ENCODE measurements at places on chromosomes 4 and X.

DNA sequence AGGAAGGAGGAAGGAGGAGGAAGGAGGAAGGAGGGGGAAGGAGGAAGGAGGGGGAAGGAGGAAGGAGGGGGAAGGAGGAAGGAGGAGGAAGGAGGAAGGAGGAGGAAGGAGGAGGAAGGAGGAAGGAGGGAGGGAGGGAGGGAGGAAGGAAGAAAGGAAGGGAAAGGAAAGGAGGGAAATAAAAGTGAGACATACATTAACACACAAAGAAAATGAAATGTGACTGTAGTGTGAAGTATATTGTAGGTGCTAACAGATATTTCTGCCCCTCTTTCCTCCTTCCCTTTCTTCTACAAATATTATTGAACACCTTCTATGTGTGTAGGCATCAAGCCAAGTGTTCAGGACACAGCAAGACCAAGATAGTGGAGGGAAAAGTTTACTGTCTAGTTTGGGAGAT is 26.4 kb upstream of the PROM1 start:
- no peaks in the 10 kb centered on the region for H3K36me3 ChIP-seq
- no peaks in the 10 kb centered on the region for H3K4me1 ChIP-seq
- DNase-seq, result no peak
- H3K4me3 ChIP-seq, result no peak overlapping the region

GRCh38 chrX:132775263-132775823 is 183.1 kb downstream of the HS6ST2 start:
- no peak overlapping the region for H3K4me3 ChIP-seq
- H3K4me1 ChIP-seq, result no peaks in the 10 kb centered on the region
- no peak overlapping the region for H3K27ac ChIP-seq

- peak overlapping the region; percentile 99 for H3K27ac ChIP-seq
- H3K36me3 ChIP-seq, result no peaks in the 10 kb centered on the region
- H3K4me1 ChIP-seq, result peaks cover 24% of the 10 kb centered on the region
- H3K4me3 ChIP-seq, result peak overlapping the region; percentile 84
- no peaks in the 10 kb centered on the region for H3K27me3 ChIP-seq
- DNase-seq, result no peak
Observed at GRCh38 chr4:77076889-77077635, 1.3 kb upstream of the CCNI start.

GRCh38 chr4:161457311-161457710 is 706.5 kb downstream of the FSTL5 start:
- H3K4me3 ChIP-seq, result no peak overlapping the region
- no peak for DNase-seq
- no peaks in the 10 kb centered on the region for H3K27me3 ChIP-seq
- no peaks in the 10 kb centered on the region for H3K36me3 ChIP-seq
- H3K27ac ChIP-seq, result no peak overlapping the region

GRCh38 chr4:112001041-112001440 is 144.2 kb upstream of the FAM241A start:
- H3K27me3 ChIP-seq, result no peaks in the 10 kb centered on the region
- no peak overlapping the region for H3K27ac ChIP-seq
- peak; percentile 46 for DNase-seq
- H3K4me3 ChIP-seq, result no peak overlapping the region

DNA sequence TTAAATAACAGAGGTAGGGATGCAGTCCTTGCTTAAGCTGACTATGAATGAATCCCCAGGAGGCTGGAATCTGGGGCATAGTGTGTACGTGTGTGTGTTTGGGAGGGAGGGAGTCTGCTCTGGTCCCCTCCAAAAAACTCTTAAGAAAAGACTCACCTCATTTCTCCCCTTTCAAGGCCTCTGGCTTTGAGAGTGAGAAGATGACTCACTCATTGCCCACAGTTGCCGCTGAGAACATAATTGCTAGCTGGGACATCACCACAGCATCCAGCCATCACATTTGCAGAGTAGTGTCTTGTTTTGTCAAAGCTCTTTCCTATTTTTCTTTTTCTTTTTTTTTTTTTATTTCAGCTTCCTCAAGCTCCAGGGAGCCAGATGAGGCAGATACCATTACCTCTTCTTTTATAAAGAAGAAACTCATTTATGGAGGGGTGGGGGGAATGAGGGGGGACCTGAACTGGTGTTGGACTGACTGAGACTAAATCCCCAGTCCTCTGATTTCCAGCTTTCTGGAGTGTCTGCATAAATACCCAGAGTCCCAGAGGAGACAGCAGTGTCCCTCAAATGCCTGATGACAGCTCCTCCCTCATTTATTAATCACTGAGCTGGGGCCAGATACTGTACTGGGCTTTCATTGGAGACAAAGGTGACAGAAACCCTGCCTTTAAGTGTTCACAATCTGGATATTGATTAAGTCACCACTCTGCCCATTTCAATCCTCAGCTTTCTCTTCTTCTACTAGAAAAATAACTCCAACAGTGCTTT is 61.9 kb upstream of the LAS1L start:
- peak; percentile 58 for DNase-seq
- H3K4me3 ChIP-seq, result no peak overlapping the region
- H3K27ac ChIP-seq, result peak overlapping the region; percentile 73
- H3K36me3 ChIP-seq, result no peaks in the 10 kb centered on the region
- no peaks in the 10 kb centered on the region for H3K27me3 ChIP-seq
- peaks cover 18% of the 10 kb centered on the region for H3K4me1 ChIP-seq

- H3K4me3 ChIP-seq, result no peak overlapping the region
- H3K36me3 ChIP-seq, result no peaks in the 10 kb centered on the region
- H3K4me1 ChIP-seq, result no peaks in the 10 kb centered on the region
- H3K27ac ChIP-seq, result no peak overlapping the region
Observed at GRCh38 chrX:121032531-121032930, 14.9 kb upstream of the GLUD2 start.

DNA sequence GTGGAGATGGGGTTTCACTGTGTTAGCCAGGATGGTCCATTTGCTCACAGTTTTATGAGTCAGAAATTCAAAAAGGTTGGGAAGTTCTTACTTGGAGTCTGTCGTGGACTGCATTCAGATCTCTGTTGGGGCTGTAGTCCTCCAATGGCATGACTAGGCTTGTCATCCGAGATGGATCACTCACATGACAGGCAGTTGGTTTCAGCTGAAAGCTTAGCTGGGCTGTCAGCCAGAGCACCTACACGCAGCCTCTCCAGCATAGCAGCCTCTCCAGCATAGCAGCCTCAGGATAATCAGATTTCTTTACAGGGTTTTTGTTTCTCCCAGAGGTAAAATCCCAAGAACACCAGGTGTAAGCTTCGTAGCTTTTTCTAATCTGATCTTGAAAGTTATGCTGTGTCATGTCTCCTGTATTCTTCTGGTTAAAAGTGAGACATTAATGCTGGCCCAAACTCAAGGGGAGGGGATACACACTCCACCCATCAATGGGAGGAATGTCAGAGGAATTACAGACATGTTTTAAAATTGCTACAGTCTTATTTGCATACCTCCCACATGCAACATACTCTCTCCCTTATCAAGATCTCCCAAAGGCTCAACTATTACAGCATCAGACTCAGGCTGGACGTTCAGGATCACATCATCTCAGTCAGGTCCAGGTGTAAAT is 31.6 kb upstream of the SOD3 start:
- no peaks in the 10 kb centered on the region for H3K27me3 ChIP-seq
- H3K27ac ChIP-seq, result peak overlapping the region; percentile 53
- peak overlapping the region; percentile 32 for H3K4me3 ChIP-seq
- no peak for DNase-seq

DNA sequence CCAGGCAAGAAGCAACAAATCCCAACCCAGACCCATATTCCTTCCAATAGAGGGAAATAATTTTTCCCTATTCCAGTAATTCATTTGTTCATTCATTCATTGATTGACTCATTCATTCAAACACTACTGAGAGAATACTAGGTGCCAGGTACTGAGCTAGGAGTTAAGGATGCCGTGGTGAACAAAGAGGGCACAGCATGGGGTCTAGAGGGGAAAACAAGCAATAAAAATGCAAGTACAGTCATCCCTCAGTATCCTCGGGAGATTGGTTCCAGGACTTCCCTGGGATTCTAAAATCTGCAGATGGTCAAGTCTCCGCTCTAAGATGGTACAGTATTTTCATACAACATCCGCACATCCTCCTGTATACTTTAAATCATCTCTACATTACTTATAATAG is 18.7 kb downstream of the RASGEF1B start:
- H3K4me1 ChIP-seq, result no peaks in the 10 kb centered on the region
- no peaks in the 10 kb centered on the region for H3K27me3 ChIP-seq
- H3K27ac ChIP-seq, result no peak overlapping the region
- no peak overlapping the region for H3K4me3 ChIP-seq

- no peak overlapping the region for H3K4me3 ChIP-seq
- peaks cover 6% of the 10 kb centered on the region for H3K36me3 ChIP-seq
- no peaks in the 10 kb centered on the region for H3K27me3 ChIP-seq
Observed at GRCh38 chrX:48511560-48511959, 2.8 kb downstream of the PORCN start.
